ENCODE measurements at places on chromosomes 3 and 15. TPM values are rescaled to one million over a fixed set of nuclear protein-coding genes. Genes with fewer than 3 reads are reported as not detected.

DNA sequence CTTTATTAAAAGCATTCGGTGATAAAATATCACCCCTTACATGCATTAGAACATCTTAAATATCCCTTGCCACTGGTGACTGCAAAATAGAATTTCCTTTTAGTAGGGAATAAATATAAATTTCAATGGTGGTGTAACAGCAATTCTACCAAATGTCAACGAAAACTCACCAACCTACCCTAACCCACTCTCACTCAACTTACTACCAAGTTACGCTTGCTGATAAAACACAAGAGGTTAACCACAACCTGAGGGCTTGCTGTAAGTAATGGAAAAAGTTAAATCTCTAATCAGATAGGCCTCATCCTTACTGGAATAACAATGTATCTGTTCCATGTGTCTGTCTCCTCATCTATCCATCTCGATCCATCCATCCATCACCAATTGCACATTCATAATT lies 274.7 kb downstream of the FOXP1 start:
- DNase-seq: no peak
- peak overlapping the region; percentile 49 for H3K4me3 ChIP-seq
- no peaks in the 10 kb centered on the region for H3K27me3 ChIP-seq
- peak overlapping the region; percentile 75 for H3K27ac ChIP-seq
- peaks cover 3% of the 10 kb centered on the region for H3K36me3 ChIP-seq
- peaks cover 65% of the 10 kb centered on the region for H3K4me1 ChIP-seq

DNA sequence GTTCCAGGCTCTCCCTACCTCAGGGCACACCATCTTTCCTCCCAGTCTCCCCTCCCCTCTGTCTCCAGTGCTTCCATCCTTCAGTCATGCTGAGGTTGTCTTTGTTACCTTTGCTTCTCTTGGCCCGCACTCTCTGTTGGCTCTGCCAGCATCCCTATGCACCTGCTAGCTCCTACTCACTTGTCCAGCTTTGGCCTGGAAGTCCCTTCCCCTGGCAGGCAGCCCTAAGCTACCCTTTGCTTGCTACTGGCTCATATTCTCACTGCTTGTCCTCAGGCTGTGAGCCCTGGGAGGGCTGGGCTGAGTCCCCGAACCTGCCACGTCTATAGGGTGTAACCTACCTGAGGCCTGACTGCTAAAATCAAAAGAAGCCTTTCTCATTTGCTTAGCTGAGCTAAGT lies 122.7 kb downstream of the PGPEP1L start:
- DNase-seq: no peak
- H3K4me3 ChIP-seq: no peak overlapping the region
- no peak overlapping the region for H3K27ac ChIP-seq
- no peaks in the 10 kb centered on the region for H3K27me3 ChIP-seq
- H3K36me3 ChIP-seq: no peaks in the 10 kb centered on the region
- H3K4me1 ChIP-seq: no peaks in the 10 kb centered on the region

DNA sequence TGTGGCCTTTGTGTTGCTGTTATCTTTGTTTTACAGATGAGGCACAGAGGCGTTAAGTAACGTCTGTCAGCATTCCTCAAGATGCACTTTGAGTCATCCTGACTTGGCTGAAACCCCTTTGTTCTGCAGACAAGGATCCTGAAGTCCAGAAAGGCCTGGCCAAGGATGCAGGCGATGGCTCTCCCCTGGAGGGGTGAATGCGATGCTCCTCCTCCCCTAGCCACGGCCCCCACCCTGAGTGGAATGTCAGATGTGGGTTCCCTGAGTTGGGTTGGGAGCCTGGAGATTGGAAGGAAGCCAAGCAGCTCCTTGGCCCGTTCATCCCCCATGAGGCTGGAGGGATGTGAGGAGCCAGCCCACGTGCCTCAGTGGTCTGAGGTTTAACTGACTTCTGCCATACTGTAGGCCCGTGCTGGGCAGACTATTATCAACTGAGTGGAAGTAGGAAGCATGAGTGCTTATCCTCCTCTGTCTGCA lies 43.3 kb downstream of the POMGNT2 start:
- H3K4me1 ChIP-seq: peaks cover 8% of the 10 kb centered on the region
- H3K36me3 ChIP-seq: no peaks in the 10 kb centered on the region
- DNase-seq: peak; percentile 11
- no peak overlapping the region for H3K4me3 ChIP-seq
- H3K27me3 ChIP-seq: no peaks in the 10 kb centered on the region
- no peak overlapping the region for H3K27ac ChIP-seq

GRCh38 chr3:134610432-134611385 lies 40.1 kb downstream of the KY start:
- H3K4me1 ChIP-seq: no peaks in the 10 kb centered on the region
- H3K27ac ChIP-seq: no peak overlapping the region
- H3K27me3 ChIP-seq: peaks cover 4% of the 10 kb centered on the region
- H3K36me3 ChIP-seq: no peaks in the 10 kb centered on the region

GRCh38 chr15:83436513-83437158 lies 10.5 kb upstream of the SH3GL3 start:
- no peak overlapping the region for H3K4me3 ChIP-seq
- peaks cover 10% of the 10 kb centered on the region for H3K27me3 ChIP-seq
- no peak overlapping the region for H3K27ac ChIP-seq
- no peaks in the 10 kb centered on the region for H3K4me1 ChIP-seq
- H3K36me3 ChIP-seq: no peaks in the 10 kb centered on the region

- no peak overlapping the region for H3K27ac ChIP-seq
- no peaks in the 10 kb centered on the region for H3K36me3 ChIP-seq
- no peak overlapping the region for H3K4me3 ChIP-seq
Measured at GRCh38 chr15:37695719-37696118, 238.7 kb upstream of the TMCO5A start.

DNA sequence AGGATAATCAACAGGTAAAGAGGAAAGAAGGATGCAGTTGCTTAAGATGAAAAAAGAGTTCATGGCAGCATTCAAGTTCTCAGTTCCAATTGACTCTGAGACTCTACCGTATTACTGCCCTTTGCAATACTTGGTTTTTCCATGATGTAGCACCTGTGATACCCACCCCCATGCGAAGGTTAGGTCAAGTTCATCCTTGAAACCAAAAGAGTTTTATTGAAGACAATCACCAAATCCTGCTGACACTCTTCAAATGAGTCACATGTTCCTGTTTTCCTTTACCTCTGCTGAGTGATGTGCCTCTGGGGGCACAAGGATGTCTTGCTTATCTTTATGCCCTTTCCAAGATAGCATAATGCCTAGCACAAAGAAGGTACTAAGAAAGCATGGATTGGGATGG lies 111.3 kb upstream of the SLC7A14 start:
- no peak for DNase-seq
- no peak overlapping the region for H3K27ac ChIP-seq
- no peak overlapping the region for H3K4me3 ChIP-seq
- H3K36me3 ChIP-seq: no peaks in the 10 kb centered on the region
- no peaks in the 10 kb centered on the region for H3K27me3 ChIP-seq

- no peaks in the 10 kb centered on the region for H3K36me3 ChIP-seq
- no peak for DNase-seq
- H3K27ac ChIP-seq: no peak overlapping the region
- H3K4me3 ChIP-seq: no peak overlapping the region
- no peaks in the 10 kb centered on the region for H3K27me3 ChIP-seq
Measured at GRCh38 chr3:73656241-73656890, 31.6 kb upstream of the PDZRN3 start.

The TLR9 gene
- 0.52 TPM for total RNA-seq

The SLC15A2 gene
- total RNA-seq: 1.9 TPM

The PODXL2 gene
- 1.7 TPM for total RNA-seq

The SLCO2A1 gene
- total RNA-seq: not detected

The COL7A1 gene
- 1.2 TPM for total RNA-seq
